Ovary (tissue), 10 donors: ENCODE measurements at places on chromosomes 5 and 9.

- peaks cover 3% of the 10 kb centered on the region for H3K4me1 ChIP-seq
- no peaks in the 10 kb centered on the region for H3K36me3 ChIP-seq
- no peaks in the 10 kb centered on the region for H3K27me3 ChIP-seq
- H3K4me3 ChIP-seq: no peak overlapping the region
- H3K27ac ChIP-seq: no peak overlapping the region
Measured at GRCh38 chr9:6788162-6789016, 30.6 kb downstream of the KDM4C start.

GRCh38 chr9:110104261-110104809, 103.6 kb downstream of the C9orf152 start:
- no peaks in the 10 kb centered on the region for H3K27me3 ChIP-seq
- peaks cover 11% of the 10 kb centered on the region for H3K4me1 ChIP-seq
- no peak overlapping the region for H3K27ac ChIP-seq

- DNase-seq: no peak
- no peak overlapping the region for H3K27ac ChIP-seq
- H3K4me1 ChIP-seq: peaks cover 2% of the 10 kb centered on the region
- no peaks in the 10 kb centered on the region for H3K27me3 ChIP-seq
Measured at GRCh38 chr9:134795446-134795845, 85.2 kb upstream of the FCN2 start.

DNA sequence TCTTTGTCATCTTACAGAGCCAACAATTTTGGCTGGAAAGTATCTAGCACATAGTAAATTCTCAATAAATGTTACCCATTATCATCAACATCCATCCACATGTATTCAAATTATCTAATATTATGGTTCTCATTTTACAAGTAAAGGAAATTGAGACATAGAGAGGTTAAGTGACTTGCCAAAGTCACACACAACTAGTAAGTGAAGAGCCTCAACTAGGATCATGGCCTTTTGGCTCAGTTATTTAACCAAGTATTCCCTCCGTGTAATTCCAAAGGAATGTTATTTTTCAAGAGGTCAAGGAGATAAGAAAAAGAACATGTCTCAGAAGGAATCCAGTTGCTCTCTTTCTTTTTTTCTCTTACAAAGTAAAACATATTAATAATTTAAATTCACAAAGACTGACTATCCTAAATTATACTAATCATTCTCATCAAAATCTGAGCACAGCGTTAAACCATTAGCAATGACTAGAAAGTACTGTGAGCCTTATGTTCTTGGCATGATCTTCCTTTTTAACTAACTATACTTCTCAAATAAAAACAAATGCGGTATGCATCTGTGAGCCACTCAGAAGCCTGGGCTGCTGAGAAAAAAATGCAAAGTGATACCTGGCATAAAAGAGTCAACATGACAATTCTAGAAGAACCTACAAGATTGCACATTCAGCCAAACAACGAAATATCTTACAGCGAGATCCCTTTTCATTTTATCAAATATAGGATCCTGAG, 350.9 kb downstream of the GLIS3 start:
- DNase-seq: no peak
- H3K36me3 ChIP-seq: no peaks in the 10 kb centered on the region
- no peak overlapping the region for H3K27ac ChIP-seq
- no peak overlapping the region for H3K4me3 ChIP-seq

DNA sequence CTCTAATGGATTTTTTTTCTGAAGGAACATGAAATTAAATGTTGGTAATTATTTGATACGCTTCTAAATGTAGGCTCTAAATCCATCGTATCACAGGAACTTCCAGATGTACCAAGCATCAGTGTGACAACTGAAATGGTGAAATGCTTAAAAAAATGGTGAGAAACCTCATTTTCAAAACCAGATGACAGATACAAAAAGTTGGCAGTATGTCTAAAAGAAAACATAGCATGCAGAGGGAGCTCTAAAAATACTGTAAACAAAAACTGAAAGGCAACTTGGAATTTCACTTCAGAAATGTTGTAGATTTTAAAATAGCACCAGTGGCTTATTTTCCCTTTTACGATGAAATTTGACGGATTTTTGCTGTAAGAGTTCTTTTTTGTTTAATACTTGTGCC, 1043.6 kb upstream of the WWC1 start:
- no peaks in the 10 kb centered on the region for H3K36me3 ChIP-seq
- H3K27me3 ChIP-seq: no peaks in the 10 kb centered on the region

- H3K4me3 ChIP-seq: no peak overlapping the region
- H3K27ac ChIP-seq: no peak overlapping the region
- H3K36me3 ChIP-seq: no peaks in the 10 kb centered on the region
- H3K27me3 ChIP-seq: no peaks in the 10 kb centered on the region
Measured at GRCh38 chr9:15191378-15191777, 115.6 kb downstream of the TTC39B start.

DNA sequence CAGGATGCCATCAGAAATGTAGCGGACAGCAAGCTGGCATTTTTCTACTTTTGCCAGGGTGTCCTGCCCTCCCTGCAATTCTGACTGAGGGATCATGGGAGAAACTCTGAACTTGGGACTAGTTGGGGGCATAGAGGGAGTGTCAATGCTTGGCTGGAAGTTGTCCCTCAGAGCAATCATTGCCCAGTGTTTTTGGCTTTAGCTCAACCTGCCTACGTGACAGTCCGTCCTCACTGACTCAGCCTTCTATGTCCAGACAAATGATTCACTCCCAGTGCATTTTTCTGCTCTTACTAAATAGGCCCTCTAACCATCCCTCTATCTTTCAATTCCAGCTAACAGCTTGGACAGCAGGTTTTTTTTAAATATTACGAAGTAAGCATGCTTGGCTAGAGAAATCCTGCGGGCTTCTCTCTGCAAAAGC, 627.4 kb downstream of the TLR4 start:
- H3K27me3 ChIP-seq: no peaks in the 10 kb centered on the region
- DNase-seq: no peak
- H3K36me3 ChIP-seq: no peaks in the 10 kb centered on the region
- H3K27ac ChIP-seq: no peak overlapping the region
- no peaks in the 10 kb centered on the region for H3K4me1 ChIP-seq

DNA sequence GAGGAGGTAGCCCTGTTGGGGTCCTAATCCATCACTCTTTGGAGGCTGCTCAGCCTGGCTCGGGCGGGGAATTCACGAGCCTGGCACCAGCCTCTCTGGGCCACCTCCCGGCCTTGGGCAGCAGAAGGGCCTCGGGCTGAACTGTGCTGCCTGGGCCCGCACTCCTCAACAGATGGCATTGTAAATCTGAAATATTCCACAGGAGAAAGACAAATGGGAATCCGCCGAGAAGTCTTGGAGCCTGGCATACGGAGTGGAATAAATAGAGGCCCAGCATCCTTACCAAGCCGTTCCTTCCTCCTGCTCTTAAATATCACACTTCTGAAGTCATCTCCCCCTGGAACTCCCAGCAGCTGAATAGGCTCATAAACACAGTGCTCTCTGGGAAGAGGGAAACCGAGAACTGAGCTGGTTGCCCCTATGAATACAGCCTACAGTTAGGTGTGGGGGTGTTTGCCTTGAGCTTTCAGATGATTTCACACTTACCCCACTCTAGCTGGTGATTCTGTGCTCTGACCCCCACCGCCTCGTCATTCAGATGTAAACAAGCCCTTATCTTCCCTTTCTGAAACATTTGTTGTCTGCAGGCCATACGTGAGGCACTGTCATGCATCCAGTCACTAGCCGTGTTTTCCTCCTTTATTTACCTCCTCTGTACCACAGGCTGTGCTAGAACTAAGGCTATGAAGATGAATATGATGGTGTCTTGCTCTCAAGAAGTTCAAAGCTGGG, 455.0 kb upstream of the CLINT1 start:
- H3K36me3 ChIP-seq: no peaks in the 10 kb centered on the region
- H3K4me3 ChIP-seq: no peak overlapping the region
- H3K27ac ChIP-seq: no peak overlapping the region
- no peak for DNase-seq
- no peaks in the 10 kb centered on the region for H3K4me1 ChIP-seq

DNA sequence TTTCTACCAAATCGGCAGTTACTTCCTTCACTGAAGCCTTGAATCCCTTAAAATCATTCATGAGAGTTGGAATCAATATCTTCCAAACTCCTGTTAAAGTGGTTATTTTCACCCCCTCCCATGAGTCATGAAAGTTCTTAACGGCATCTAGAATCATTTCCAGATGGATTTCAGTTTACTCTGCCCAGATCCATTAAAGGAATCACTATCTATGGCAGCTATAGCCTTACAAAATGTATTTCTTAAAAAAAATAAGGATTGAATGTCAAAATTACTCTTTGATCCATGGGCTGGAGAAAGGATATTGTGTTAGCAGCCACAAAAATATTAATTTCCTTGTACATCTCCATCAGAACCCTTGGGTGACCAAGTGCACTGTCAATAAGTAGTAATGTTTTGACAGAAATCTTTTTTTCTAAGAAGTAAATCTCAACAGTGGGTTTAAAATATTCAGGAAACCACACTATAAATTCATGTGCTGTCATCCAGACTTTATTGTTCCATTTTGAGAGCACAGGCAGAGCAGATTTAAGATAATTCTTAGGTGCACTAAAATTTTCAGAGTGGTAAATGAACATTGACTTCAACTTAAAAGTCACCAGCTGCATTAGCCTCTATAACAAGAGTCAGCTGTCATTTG, 767.7 kb downstream of the DTWD2 start:
- no peaks in the 10 kb centered on the region for H3K27me3 ChIP-seq
- H3K36me3 ChIP-seq: no peaks in the 10 kb centered on the region
- no peaks in the 10 kb centered on the region for H3K4me1 ChIP-seq
- DNase-seq: no peak
- H3K4me3 ChIP-seq: no peak overlapping the region

GRCh38 chr9:123225374-123225813, 43.0 kb downstream of the STRBP start:
- H3K36me3 ChIP-seq: no peaks in the 10 kb centered on the region
- no peaks in the 10 kb centered on the region for H3K27me3 ChIP-seq

GRCh38 chr5:80072103-80073073, 37.2 kb downstream of the THBS4 start:
- H3K27ac ChIP-seq: no peak overlapping the region
- DNase-seq: no peak
- no peaks in the 10 kb centered on the region for H3K36me3 ChIP-seq
- peaks cover 14% of the 10 kb centered on the region for H3K4me1 ChIP-seq
- no peak overlapping the region for H3K4me3 ChIP-seq

- peaks cover 4% of the 10 kb centered on the region for H3K4me1 ChIP-seq
- no peak overlapping the region for H3K4me3 ChIP-seq
- H3K27me3 ChIP-seq: no peaks in the 10 kb centered on the region
- peak overlapping the region; percentile 34 for H3K27ac ChIP-seq
- no peak for DNase-seq
Measured at GRCh38 chr9:121362813-121363621, 7.0 kb downstream of the STOM start.

DNA sequence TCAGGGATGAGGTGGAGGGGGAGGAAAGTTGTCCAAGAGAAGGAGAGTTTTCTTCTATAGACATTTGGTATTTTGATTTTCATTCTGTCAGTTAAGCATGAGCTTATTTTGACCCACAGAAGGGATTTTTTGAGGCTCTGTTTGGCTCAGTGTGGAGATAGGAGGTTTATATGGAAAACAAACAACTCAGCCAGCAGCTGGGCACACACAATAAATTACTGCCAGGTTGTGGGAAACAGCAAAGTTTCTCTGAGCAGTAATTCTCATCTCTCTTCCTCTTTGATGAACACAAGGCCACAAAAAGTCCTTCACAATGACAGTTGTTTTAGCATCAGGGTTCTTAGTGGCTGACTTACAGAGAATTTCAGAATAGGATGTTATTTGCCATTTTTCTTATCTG, 486.1 kb downstream of the KDM4C start:
- no peak overlapping the region for H3K4me3 ChIP-seq
- no peaks in the 10 kb centered on the region for H3K27me3 ChIP-seq
- H3K27ac ChIP-seq: no peak overlapping the region

GRCh38 chr5:42302186-42302585, 121.1 kb upstream of the GHR start:
- no peaks in the 10 kb centered on the region for H3K36me3 ChIP-seq
- no peaks in the 10 kb centered on the region for H3K27me3 ChIP-seq
- H3K4me1 ChIP-seq: no peaks in the 10 kb centered on the region
- DNase-seq: no peak
- H3K4me3 ChIP-seq: no peak overlapping the region
- H3K27ac ChIP-seq: no peak overlapping the region

DNA sequence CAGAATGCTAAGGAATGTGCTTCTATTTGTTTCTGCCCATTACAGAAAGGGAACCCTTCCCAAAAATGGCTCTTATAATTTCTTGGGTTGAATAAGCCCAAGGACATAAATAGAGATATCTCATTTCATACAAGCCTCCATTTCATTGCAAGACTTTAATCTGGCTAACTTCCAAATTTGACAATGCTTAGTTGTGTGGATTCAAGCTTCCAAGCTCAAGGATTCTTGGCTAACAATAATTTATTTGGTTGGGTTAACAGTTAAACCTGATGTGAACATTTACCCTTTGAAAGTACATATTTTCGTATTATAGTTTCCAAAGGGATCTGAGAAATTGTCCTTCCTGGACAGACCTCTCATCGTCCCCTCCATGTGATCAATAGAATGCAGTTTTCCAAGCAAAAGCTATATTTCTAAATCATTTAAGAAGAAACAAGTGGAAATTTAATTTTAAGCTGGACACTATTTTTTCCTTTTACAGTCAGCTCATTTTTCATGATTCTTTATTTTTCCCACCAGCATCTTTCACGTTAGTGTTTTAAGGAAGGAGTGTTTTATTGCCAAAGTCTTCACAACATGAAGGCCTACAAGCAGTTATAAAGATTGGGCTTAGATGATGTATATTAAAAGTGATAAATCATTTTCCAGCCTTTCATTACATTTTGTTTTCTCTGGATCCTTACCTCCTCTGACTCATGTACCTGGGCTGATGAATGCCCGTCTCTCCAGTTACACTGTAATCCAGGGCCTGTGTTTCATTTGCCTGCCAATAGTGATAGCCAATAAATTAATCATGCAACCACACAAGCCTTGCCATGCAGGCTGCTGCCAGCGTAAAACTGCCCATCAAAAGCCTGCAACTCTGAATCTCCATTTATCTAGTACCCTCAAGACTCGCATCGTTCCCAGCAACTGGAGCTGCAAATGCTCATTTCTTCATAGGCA, 176.7 kb downstream of the NTRK2 start:
- DNase-seq: no peak
- no peak overlapping the region for H3K27ac ChIP-seq
- no peak overlapping the region for H3K4me3 ChIP-seq
- no peaks in the 10 kb centered on the region for H3K36me3 ChIP-seq
- no peaks in the 10 kb centered on the region for H3K4me1 ChIP-seq
- no peaks in the 10 kb centered on the region for H3K27me3 ChIP-seq

DNA sequence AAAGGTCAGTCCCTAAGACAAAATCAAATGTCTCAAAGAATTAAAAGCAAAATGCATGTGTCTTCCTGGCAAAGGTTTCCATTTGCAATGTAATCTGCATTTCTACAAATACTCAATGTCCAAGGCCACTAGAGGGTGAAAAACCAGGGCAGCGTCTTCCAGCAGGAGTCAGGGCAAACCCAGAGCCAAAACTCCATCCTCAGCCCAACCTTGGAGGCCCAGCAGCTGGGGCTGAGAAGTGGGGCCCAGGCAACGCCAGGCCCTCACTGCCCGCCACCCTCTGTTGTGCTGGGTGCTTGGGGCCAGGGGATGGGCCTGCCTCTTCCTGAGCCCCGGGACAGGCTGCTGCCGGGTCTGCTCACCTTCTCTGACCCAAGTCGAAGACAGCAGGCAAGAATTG, 200.1 kb downstream of the PAX5 start:
- H3K27ac ChIP-seq: no peak overlapping the region
- H3K4me1 ChIP-seq: no peaks in the 10 kb centered on the region
